ENCODE measurements at places on chromosomes 16 and 17.

DNA sequence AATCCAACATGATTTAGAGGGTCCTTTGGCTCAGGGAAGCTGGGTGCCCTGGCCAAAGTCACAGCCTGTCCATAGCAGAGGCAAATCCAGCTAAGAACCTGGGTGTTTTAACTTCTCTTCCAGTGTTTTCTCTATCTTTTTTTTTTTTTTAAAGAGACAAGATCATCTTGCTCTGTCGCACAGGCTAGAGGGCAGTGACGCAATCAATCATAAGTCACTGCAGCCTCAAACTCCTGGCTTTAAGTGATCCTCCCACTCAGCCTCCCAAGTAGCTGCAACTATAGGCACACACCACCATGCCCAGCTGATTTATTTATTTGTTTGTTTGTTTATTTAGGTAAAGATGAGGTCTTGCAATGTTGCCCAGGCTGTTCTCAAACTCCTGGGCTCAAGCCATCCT is 14.8 kb upstream of the GRIN2A start:
- DNase-seq, result no peak

DNA sequence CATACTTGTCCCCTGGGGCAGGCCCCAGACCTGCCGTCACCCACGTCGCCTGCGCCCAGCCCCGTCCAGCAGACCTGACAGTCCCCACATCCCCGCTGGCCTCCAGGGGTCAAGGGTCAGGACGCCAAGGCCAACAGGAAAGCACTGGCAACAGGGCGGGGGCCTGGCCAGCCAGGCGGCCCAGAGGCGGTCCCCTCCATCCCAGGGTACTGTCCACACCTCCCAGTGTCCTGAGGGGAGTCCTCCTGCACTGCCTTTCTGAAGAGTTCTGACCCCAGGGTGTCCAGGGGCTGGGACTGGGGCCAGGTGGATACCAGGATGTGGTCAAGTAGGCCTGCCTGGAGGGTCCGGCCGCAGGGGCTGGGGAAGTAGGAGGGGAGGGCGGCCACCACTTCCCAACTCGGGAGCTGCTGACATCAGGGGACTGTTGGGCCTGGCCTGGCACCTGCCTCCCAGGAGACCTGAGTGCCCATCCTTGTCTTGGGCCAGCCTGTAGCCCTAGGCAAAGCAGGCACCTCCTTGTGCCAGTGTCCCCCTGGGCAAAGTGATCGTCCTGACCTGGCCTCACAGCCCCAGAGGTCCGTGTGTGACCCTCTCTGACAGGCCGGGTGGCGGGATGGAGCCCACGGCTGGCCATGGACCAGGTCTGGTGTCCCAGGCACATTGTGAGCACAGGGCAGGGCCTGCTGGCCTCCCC is 6.7 kb upstream of the AXIN1 start:
- no peak for DNase-seq

GRCh38 chr16:69522732-69523404 is 42.9 kb upstream of the NFAT5 start:
- DNase-seq, result no peak

- DNase-seq, result no peak
Observed at GRCh38 chr17:5705081-5705875, 121.0 kb upstream of the NLRP1 start.

DNA sequence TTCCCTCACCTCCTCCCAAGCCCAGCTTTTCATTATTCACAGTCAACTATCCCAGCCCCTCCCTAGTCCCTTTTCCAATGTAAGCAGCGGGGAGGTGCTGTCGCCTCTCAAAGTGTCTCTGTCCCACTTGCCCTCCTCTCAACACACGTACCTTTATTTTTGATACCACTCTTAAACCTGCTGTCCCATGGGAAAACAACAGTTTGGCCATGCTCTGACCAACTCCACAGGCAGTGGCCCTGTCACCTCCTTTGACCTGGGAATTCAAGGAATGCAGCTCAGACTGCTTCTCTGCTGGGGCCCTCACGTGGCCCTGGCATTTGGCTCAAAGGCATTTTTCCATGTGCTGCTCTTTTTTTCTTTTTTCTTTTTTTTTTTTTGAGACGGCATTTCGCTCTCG is 4.2 kb downstream of the LYRM9 start:
- no peak for DNase-seq

- DNase-seq, result no peak
Observed at GRCh38 chr17:39659279-39660010, 5.7 kb upstream of the TCAP start.

DNA sequence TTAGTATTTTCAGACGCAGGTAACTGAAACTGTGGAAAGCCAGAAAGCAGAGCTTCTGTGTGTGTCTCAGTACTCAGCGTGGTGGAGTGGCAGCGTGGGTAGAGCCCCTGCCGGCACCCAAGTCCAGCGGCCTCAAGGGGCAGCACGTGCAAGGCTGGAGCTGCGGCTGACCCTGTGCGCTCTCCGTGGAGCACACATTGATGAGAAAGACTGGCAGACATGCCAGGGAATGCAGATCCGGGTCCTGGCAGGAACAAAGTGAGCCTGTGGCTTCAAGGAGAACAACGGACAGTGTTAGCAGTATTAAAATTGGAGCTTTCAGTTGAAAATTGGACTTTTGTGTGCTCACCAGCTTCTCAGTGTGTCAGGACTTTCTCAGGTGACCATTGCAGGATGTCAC is 23.3 kb downstream of the ZC3H18 start:
- no peak for DNase-seq

DNA sequence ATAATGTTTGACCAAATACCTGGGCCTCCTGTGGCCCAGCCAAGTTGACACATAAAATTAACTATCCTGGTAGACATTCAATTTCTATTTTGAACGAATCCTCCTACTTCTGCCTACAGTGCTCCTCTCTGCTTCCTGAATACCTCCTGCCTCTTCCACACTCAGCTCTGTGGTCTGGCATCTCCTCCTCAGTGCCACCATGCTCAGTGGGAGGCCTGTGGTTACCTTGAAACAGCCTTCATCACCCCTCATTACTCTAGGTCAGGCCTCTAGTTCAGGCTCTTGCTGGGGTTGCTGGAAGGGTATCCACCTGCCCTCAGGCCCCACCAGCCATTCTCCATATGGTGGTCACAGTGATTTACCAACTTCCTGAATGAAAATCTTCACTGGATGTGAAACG is 5.1 kb downstream of the LYRM9 start:
- DNase-seq, result no peak

DNA sequence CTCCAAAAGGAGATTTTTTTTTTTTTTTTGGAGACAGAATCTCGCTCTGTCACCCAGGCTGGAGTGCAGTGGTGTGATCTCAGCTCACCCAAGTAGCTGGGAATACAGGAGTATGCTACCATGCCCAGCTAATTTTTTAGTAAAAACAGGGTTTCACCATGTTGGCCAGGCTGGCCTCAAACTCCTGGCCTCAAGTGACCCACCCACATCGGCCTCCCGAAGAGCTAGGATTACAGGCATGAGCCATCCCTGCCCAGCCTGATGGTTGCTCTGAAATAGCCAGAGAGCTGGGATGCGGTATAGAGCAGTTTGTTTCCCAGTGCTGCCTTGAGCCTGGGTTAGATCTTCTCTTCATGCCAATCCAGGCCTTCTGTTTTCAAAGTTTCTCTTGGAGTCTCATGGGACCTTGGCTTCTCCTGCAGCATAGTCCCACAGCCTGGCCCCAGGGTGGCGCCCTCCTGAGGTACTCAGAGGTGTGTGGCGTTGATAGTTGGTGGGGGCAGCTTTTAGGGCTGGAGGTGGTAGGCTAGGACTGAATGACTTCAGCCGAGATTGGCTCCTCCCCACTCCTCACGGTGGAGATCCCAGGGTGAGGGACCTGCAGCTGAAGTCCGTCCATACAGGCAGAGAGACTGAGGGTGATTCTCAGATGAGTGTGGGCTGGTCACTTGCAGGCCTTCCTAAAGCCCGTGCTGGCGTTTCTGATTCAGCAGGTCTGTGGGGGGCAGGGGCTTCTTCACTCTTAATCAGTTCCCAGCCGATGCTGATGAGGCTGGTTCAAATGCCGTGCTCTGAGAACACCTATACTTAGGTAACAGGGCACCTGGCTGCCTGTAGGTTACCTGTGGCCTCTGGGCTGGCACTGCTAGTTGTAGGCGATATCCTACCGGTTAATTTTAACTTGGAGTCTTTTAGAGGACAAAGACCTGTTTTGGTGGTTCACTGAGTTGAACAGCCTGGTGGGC is 52.0 kb downstream of the TNFRSF13B start:
- DNase-seq, result no peak

DNA sequence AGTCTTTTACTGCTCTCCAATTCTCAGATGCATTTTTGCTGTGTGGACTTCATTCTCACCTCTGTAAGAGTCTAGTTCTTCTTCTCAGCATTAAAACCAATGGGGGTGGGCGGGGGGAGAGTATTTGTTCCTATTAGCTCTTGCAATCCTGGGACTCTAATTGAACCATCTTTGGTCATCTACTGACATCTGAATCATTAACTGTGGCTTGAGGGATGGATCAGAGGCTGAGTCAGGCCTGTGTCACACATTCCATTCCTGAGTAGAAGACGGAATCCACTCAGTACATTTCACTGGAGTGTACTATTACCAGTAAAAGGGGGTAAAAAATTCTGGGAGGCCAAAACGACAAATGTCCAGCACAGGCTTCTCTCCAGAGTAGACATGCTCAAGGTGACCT is 12.8 kb upstream of the ZNF23 start:
- no peak for DNase-seq

DNA sequence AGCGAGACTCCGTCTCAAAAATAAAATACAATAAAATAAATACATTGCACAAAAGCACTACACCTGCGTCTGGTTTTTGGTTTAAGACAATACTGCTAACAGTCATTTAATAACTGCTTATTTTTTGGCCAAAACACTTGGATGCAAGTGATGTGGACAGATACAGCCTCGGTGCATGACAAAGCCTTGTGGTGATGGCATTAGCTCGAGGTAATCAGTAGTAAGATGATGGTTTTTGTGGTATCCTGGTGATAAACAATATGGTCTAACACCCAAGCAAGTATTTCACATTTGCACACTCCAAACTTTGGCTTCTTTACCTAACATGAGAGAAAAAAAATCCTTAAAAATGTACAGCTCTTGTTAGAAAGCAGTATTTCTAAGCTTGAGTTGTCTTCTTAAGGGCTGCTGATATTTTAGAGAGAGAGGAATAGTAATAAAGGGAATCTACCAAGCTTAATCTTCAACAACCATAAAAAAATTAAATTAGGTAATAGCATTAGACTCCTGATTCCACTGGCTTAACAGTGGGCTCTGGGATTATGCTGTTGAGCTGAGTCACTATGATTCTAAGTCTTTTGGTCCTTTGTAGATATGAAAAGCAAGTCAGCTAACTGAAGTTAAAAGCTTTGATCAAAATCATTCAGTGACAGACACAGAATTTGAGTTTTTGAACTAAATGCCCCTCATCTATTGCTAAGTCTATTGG is 111.1 kb downstream of the VPS53 start:
- no peak for DNase-seq

GRCh38 chr17:3528403-3528851 is 29.2 kb downstream of the TRPV3 start:
- DNase-seq, result no peak

GRCh38 chr17:79465681-79466025 is 145.2 kb downstream of the RBFOX3 start:
- no peak for DNase-seq

DNA sequence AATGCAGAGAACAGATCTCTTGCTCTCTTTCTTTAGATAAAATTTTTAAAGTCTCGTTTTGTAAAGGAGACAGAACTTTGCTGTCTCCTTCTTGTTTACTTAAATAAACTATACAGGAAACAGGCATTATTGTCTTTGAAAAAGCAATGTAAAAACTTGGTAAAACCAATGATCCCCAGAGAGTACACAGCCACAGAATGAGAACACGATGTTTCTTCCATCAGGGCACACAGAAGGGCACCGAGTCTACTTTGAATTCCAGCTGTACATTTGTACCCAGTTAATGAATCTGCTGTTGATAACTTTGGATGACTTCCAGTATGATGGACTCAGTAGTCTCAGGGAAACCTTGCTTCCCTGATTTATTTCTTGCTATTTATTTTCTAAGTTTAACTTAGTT is 8.1 kb upstream of the TMEM100 start:
- DNase-seq, result no peak

GRCh38 chr16:46830417-46830901 is 521 bp downstream of the C16orf87 start:
- DNase-seq, result peak; percentile 6

DNA sequence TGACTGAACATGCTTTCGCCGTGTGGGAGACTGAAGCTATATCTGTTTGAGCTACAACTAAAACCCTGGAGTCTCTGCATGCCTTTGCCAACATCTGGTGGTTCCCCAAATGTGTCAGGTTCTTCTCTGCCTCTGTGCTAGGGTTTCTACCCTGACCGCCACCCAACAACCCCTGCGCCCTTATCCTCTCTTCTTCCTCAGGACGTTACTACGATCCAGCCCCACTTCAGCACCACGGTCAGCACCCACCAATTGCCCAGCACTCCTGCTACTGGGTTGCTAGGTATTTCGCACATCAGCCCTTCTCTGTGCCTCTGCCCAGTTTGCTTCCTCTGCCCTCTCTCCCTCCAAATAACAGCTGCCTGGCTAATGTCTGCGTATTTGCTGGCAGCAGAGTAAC is 106.3 kb upstream of the HSBP1 start:
- DNase-seq, result no peak

GRCh38 chr16:81996664-81997509 is 14.4 kb downstream of the SDR42E1 start:
- no peak for DNase-seq

DNA sequence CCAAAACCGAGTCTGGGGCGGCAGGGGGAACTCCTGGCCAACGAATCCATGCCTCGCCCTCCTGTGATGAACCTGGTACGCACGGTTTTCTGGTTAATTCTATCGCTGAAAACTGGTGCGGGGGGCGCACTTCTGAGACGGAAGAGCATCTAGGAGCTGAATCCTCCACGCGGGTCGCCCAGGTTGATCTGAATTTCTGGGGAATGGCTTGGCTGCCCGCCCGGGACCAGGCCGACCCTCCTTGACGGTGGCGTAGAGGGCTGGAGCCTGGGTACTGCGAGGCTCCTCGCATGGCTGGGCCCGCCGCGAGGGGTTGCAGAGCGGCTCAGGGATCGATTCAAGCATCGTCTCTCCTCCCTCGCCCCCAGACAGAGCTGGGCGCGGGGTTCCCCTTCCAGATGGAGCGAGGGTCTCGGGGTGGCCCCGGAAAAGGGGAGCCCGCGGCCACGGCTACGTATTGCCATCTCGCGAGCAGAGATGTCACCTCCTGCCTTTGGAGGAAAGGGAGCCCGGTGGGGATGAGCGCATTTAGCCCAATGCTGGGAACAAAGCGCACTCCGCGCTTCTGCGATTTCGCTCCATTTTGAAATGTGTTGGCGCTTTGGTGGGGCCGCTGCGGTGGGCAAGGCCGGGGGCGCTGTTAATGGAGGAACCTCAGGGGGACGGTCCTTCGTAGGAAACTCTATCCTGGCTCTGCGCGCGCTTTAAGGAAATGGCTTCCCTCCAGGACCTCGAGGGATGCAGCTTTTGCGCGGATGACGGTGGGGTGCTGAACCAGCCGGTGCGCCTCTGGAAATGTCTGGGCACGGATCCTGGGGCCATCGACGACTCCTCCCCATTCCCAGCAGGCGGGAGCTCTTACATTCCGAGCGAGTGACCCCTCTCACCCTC is 2.7 kb downstream of the MAPT start:
- DNase-seq, result no peak
